ENCODE measurements at places on chromosomes 2 and 18. TPM values are rescaled to one million over a fixed set of nuclear protein-coding genes. Genes with fewer than 3 reads are reported as not detected.

The OTOF gene
- total RNA-seq: 0.22 TPM

The CEBPZOS gene
- total RNA-seq: 36.3 TPM

The LCT gene
- total RNA-seq: 0.07 TPM

The FAM237A gene
- total RNA-seq: not detected

GRCh38 chr2:36420569-36421181, 65.1 kb downstream of the CRIM1 start:
- DNase-seq: no peak

- DNase-seq: peak; percentile 26
Measured at GRCh38 chr2:41791523-41791922, 256.3 kb upstream of the PKDCC start.

GRCh38 chr2:116718451-116718850, 1096.0 kb upstream of the DDX18 start:
- no peak for DNase-seq

DNA sequence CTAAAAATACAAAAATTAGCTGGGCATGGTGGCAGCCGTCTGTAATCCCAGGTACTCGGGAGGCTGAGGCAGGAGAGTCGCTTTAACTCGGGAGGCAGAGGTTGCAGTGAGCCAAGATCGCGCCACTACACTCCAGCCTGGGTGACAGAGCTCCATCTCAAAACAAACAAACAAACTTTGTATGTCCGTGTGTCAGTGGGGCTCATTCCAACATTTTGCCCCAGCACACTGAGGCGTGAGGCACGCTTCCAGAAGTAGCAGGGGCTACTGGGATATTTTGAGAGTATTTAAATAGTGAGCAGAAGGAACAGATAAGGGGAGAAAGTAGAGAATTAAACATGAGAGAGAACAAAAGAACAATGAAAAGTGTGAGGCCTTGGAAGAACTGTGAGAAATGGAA, 83.3 kb upstream of the TANK start:
- no peak for DNase-seq

- DNase-seq: no peak
Measured at GRCh38 chr2:20970068-20970467, 73.8 kb downstream of the APOB start.

DNA sequence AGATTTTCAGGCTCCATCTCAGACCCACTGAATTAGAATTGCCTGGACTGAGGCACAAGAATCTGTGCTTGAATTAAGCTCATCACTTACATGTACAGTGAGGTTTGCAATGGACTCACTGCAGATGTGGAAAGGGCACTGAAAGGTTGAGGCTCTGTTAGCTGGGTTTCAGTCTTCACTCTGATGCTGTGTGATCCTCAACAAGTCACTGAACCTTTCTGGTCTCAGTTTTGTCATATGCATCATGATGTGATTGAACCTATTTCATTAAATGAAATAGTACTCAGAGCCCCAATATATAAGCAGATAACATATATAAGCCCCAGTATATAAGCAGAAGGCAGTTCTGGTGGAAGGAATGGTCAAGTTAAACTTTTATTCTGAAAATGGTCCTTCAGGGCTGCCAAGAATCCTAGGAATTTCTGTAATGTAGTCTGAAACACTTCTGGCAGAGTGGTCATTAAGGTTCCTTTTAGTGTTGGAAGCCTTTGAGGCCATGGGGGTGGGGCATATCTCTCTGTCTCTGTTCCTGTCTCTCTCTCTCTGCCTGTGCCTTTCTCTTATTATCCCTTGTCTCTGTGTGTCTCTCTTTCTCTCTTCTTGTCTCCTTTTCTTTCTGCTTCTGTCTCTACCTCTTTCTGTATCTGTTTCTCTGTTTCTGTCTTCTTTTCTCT, 110.4 kb downstream of the ADCYAP1 start:
- DNase-seq: peak; percentile 13

DNA sequence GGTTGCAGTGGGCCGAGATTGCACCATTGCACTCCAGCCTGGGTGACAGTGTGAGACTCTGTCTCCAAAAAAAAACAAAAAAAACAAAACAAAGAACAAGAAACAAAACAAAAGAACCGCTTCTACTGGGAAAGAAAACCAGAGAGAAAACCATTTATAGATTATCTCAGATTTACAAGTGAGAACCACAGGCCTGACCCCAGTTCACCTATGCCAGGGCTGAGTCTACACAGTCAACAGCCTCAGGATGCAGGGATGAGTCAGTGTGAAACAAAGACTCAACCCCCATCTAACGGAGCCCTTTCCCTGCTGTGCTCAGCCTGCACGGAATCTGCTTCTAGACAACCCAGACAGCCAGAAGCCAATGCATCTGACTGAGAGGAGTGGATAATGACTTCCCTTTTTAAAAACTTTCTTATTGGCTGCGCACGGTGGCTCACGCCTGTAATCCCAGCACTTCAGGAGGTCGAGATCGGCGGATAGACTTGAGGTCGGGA, 25.5 kb upstream of the YWHAQ start:
- peak; percentile 91 for DNase-seq

GRCh38 chr2:139518321-139518720, 738.1 kb upstream of the NXPH2 start:
- no peak for DNase-seq

DNA sequence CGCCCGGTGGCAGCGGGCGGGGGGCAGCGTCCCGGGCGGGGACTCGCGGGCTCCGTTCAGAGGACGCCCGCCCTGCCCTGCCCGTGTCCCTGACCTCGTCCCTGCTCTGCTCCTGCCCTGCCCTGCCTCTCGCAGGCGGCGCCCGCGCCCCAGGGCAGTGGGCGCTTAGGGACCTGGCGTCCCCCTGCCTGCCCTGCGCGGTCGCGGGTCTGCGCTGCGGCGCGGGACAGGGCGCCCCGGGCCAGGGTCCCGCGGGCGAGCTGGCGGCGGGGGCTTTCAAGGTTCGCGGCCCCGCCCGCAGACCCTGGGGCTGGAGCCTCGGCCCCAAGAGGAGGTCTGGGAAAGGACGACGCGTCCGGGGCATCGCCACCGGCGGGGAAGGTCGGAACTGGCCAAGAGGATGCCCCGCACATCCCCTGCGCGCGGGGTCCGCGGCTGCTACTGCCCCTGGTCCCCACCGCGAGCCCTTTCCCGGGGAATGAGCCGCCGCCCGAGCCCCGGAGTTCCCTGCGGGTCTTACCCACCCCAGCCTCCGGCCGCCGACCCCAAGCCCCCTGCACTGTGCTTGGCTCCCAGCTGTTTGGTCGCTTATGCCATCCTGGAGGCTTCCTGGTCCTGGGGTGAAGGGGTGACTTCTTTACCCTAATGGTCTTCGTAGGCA, 679 bp downstream of the RNF144A start:
- DNase-seq: no peak

DNA sequence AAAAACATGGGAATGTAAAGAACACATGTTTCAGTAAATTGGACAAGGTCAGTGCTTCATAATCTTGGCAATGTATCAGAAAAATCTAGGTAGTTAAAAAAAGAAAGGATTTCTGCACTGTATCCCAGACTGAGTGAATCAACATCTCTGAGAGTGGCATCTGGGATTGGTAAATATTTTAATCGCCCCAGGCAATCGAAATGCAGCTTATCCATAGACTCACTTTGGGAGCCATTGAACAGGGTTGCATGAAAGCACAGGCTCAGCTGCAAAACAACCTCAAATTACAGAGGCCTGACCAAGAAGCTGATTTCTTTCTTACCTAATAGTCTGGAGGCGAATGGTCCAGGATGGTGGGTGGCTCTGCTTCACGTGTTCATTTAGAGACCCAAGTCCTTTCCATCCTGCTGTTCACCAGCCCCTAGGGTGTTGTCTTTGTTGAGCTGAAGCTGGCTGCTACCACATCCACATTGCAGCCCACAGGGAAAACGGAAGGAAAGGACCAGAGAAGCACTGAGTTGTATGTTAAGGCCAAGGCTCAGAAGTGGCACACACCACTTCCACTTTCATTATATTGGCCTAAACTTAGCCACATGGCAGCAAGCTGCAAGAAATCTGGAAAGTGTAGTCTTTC, 59.0 kb downstream of the MOGAT1 start:
- DNase-seq: no peak

- no peak for DNase-seq
Measured at GRCh38 chr2:104043864-104044263, 810.1 kb upstream of the POU3F3 start.

- DNase-seq: no peak
Measured at GRCh38 chr2:141778315-141778835, 352.4 kb downstream of the LRP1B start.

- DNase-seq: no peak
Measured at GRCh38 chr18:50273203-50274043, 7.1 kb upstream of the CFAP53 start.

DNA sequence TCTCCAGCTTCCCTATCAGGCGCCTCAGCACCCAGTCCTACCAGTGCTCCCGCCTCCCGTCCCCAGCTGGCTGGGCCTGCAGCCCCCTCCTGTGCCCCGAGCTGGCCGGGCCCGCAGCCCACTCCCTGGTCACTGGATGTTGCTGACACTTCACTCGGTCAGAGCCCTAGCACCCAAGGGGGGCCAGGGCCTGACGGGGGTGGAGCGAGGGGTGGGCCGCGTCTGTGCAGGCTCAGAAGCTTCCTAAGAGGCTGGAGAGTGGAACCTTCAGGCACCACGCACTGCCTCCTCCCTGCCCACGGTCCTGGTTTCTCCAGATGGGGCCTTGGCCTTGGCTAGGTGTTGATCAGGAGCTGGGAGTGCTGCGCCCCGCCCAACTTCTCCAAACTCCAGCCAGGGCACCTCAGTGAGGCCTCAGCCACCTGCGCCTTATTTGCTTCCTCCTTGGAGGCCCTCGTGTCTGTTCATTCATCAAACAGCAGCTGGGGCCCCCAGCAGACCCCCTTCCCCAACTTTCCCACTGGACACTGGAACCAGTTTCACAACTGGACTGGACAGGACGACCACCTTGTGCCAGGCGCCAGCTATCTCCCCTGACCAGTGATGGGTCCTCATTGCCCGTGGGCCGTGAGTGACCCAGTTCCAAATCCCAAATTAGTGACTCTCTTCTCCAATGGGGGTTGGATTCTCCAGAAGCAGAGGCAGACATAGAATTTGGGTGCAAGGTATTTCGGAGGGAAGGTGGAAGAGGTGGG, 16.7 kb downstream of the CAPN10 start:
- DNase-seq: no peak

Measured in endothelial cell of umbilical vein (primary cell).